Left cardiac atrium (tissue), 4 donors: ENCODE measurements at places on chromosomes 7 and 10. TPM values are rescaled to one million over a fixed set of nuclear protein-coding genes. Genes with fewer than 3 reads are reported as not detected.

DNA sequence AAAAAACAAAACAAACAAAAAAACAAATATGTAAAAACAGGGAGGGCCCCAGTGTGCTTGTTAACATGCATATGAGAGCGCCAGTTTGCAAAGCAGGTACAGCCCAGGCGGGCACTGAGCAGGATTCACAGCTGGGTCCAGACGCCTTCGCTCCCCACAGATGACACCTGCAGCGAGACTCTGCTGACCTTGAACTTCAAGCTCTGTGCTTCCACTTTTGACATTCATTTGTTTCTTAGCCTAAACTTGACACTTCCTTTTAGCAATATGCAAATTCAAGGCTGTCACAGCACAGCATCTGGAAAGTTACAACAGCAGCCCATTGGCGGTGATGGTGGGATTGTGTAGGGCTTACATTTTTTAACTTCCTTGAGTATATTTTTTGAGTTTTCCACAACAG lies 88.8 kb upstream of the TNS3 start:
- no peak for DNase-seq

- DNase-seq, result peak; percentile 59
Observed at GRCh38 chr7:91941450-91941849, 788 bp downstream of the AKAP9 start.

DNA sequence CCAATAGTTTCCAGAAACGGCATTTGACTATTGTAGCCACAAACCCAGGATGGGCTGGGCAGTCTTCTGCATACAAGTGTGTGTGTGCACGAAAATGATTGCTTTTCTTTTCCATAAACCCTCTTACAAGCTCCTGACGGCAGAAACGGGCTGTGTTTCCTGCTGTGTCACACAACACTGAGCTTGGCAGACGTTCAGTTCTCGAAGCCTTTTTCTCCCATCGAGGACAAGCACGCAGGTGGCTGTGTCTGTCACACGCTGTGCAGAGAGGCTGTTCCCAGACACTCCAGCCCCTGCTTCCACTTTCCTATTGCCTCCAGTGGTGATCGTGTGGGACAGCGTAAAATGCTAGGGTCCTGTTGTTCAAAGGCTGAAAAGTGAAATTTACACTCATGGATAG lies 32.1 kb downstream of the RBAK start:
- DNase-seq, result no peak

- DNase-seq, result no peak
Observed at GRCh38 chr7:82275342-82275741, 168.2 kb downstream of the CACNA2D1 start.

DNA sequence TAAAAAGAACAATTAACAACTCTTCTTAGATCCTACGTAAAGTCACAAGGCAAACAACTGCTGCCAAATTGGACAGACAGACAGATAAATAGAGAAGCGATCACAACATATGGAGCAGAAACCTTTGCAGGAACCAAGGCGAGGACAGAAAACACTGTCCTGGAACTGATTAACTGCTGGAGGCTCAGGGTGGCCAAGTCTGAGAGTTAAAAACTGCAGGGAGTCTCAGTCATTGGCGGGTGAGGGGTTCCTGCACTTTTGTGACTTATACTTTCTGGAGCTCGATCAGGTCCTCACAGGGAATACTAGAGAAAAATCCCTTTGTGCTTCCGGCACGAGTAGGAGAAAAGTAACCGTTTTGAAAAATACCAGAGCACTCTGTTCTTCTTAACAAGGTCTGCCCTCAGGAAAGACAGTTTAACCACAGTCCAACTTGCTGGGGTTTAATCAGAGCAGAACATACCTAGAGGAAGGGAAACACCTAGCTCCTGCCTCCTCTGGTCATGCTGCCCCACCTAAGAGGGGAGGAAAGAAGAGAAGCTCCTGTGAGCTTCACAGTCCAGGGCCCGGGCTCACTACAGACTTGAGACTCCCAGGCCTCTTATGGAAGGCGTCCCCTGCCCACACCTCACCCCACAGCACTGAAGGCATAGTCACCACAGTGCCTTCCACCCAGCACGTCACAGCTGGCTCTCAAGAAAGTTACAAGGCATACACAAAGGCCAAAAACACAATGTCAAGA lies 74.9 kb downstream of the LARP4B start:
- no peak for DNase-seq

GRCh38 chr10:100575585-100576281 lies 40.0 kb downstream of the HIF1AN start:
- DNase-seq, result no peak

DNA sequence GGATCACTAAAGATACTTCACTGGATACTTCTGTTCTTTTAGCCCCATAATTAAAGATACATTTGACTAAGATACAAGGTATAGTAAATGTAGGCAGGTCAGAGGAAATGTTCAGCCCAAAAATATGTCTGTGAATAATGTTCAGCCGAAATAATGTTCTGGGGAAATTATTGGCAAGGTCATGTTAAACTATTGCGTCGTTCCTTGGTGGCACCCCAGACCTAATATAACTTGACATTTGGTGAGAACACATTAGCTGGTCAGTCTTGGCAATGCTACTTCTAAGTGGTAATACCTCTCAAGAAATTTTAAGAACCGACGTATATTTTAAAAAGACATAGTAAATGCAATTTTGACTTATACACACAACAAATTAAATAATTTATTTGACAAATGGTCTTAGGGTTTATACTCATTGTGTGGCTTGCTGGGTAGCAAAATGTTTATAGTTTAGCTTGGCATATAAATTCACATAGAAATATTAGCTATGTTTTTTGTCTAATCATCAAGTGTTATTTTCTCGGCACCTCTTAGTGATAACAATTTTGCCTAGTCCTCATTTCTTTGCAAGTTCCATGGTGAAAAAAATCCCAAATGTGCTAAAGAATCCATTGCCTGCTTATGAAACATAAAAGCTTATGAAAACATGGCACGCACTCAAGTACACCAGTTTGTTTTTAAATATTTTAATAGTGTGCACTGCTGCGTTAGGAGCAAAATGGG lies 270.3 kb upstream of the NEBL start:
- no peak for DNase-seq

GRCh38 chr7:99109108-99110051 lies 34.5 kb downstream of the SMURF1 start:
- no peak for DNase-seq

DNA sequence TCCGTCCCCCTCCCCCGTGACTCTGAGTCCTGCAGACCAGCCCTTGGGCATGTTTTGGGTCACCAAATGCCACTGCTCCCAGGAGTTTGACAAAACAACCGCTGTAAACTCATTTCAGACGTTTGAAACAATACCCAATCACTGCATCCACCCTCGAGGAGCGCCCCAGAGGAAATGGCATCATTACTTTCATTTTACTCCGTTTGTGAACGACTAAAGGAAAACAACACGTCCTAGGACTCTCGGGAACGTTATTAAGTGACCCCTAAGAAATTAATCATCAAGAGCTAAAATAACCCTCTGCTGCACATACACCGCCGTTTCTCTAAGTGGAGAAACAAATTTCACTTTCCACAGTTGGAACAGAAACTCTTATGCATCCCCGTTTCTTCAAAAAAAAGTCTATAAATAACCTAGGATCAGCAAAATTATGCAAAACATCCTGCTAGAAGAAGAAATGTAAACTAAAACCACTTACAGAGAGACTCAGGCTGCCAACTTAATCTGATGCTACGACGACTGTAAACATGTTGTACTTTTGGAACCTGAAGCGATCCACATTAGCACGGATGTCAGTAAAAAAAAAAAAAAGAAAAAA lies 109.9 kb upstream of the EFCAB10 start:
- DNase-seq, result no peak

DNA sequence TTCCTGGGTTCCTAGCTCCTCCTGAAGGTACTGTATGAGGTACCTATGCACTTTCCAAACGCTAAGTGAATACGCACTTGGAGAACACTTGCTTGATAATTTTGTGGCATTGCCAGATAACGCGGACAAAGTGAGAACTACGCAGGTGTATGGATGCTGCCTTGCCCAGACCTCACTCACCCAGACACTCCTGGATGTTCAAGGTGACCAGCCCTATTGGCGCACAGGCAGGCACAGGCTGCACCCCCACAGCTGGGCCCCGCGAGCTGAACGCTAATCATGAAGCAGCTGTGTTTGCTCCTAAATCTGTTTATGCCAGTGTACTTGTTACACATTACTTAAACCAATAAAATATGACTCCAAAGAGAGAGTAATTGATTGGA lies 27.3 kb downstream of the DIP2C start:
- DNase-seq, result no peak

- no peak for DNase-seq
Observed at GRCh38 chr7:24340727-24341126, 56.7 kb downstream of the NPY start.

- peak; percentile 90 for DNase-seq
Observed at GRCh38 chr7:139731802-139732470, 45.9 kb downstream of the HIPK2 start.

GRCh38 chr10:124012066-124012465 lies 81.3 kb downstream of the CHST15 start:
- DNase-seq, result no peak

NCOA4 gene
- 206 TPM for total RNA-seq

FAM241B gene
- total RNA-seq, result 6.7 TPM

OPN1SW gene
- not detected for total RNA-seq

HTRA1 gene
- total RNA-seq, result 73.5 TPM

MACC1 gene
- total RNA-seq, result 0.16 TPM

FOXI2 gene
- total RNA-seq, result not detected

PTPRN2 gene
- total RNA-seq, result 2.3 TPM
